ENCODE measurements at places on chromosomes 2 and 18.

- DNase-seq: no peak
Observed at GRCh38 chr2:19790291-19790690, 111.5 kb downstream of the TTC32 start.

DNA sequence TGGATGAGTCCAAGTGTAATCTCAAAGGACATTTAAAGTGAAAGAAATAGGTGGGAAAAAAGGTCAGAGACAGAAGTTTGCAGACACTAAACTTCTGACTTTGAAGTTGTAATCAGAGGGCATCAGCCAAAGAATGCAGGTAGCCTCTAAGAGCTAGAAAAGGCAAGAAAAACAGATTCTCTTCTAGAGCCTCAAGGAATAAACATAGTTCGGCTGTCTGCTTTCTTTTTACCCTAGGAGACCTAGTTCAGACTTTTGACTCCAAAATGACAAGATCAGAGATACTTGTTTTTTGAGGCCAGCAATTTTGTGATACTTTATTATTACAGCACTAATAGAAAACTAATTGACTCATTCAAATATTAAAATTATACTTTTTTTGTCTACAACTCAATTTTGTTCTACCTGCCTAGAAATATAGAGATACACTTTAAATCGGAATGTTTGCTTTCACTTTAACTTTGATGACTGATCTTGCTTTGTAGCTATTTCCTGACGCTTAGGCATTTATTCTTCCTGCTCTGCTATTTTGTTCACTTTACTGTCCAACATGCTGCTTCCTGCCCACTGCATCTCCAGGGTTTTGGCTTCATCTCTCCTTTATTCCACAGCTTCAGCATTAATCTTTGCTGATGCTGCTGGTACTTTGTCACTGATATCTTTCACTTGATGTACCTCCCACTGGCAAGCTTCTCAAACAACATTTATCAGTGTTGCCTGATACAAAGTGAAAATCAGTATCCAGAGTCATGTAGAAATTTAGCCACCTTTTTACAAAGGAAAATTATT lies 272.5 kb downstream of the DSEL start:
- DNase-seq: no peak

GRCh38 chr2:82968358-82968757 lies 1490.7 kb downstream of the SUCLG1 start:
- DNase-seq: no peak

- DNase-seq: no peak
Observed at GRCh38 chr2:112713926-112714325, 6.9 kb upstream of the NT5DC4 start.

- no peak for DNase-seq
Observed at GRCh38 chr2:40240070-40240469, 211.8 kb downstream of the SLC8A1 start.

GRCh38 chr2:99597616-99598015 lies 107.8 kb upstream of the REV1 start:
- no peak for DNase-seq

- DNase-seq: no peak
Observed at GRCh38 chr2:218465987-218466633, 47.2 kb downstream of the VIL1 start.

DNA sequence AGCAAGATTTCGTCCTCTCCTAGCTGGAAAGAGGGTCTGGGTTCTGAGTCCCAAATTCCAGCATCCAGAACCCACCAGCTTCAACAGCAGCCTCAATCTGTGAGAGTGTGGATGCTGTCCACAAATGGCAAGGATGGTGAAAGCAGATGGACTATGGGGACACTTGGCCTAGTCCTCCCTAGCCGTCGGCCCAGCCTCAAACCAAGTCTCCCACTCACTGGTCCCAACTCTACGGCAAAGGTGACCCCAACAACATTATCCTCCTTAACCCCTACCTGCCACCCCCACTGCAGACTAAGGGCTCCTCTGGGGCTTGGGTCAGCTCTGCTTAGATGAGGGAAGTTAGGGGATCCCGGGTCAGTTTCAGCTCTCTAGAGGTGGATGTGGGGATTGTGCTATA lies 57.3 kb downstream of the TNS1 start:
- no peak for DNase-seq

DNA sequence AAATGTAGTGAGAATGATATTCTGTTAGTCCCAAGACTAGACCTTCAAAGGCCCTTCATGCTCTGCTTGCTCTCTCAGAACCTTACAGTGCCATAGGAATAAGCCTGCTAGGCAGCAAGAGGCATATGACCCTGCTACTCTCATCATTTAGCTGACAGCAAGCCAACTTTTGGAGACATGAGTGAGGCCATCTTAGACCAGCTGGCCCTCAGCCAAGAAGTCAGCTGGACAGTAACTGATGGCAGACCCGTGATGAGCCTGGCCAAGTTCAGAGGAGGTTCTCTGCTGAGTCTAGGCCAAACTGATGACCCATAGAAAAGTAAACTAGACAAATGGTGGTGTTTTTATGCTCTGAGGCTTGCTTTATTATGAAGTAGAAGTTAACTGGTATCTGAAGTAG lies 82.6 kb downstream of the C18orf54 start:
- DNase-seq: no peak

DNA sequence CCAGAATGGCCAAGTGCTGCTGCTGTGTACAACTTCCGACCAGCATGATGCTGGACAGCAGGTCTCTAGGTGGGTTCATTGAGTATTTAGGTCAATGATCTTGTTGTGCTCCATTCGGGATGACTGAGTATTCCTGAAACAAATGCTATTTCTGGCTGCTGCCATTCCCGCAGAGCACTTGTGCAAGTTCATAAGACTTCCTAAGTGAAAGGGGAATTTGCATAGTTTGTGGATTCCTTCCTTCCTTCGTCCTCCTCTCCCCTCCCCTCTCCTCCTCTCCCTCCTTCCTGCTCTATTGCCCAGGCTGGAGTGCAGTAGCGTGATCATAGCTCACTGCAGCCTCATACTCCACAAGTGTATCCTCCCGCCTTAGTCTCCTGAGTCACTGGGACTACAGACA lies 40.4 kb downstream of the LDLRAD4 start:
- no peak for DNase-seq

- no peak for DNase-seq
Observed at GRCh38 chr2:238881353-238882081, 33.6 kb downstream of the TWIST2 start.

GRCh38 chr2:235091421-235091820 lies 139.6 kb downstream of the SH3BP4 start:
- DNase-seq: no peak

DNA sequence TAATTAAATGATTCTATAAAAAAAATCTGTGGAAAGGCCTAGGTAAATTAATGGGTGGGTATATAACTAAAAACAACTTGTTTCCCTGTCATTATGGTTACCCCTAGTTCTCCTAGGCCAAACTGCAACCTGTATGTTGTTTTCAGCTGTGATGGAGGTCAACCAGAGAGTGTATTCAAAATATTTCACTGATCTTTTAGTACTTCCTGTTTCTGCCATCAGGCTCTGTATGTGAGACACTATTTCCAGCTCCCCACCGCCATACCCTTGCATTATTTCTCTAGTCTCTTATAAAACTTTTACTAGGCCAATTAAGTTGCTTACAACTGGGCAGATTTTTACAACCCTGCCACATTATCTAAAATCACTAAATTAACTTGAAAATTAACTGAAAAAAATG lies 21.0 kb upstream of the CDKL4 start:
- DNase-seq: no peak

GRCh38 chr2:170322140-170322766 lies 144.3 kb downstream of the MYO3B start:
- no peak for DNase-seq

- no peak for DNase-seq
Observed at GRCh38 chr2:170972296-170973224, 43.5 kb downstream of the GORASP2 start.

GRCh38 chr2:23537991-23538390 lies 153.0 kb downstream of the KLHL29 start:
- DNase-seq: no peak

DNA sequence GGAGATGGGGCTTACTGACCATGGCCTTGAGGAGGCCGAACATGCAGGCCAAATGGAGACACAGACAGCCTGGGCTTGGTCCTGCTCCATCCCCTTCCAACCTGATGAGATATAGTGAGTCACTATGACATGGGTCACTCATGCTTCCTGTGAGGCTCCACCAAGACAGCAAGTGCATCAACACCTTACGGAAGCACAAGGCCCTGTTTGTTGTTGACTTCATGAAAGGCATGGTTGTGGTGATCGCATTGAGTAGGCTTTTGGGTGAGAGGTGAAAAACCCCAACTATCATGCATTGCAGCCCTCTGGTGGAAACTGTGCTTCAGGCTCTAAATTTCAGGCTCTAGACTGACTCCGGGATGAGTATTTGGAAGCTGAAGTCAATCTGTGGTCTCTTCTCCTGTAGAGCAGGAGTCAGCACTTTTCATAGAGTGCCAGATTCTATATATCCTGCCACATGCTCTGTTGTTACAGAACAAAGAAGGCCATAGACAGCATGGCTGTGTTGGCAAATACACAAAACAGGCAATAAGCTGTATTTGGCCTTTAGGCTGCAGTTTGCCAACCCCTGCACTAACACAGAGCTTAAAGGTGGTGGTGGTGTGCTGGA lies 10.1 kb downstream of the IL37 start:
- DNase-seq: no peak

- DNase-seq: no peak
Observed at GRCh38 chr18:12803069-12803936, 80.7 kb downstream of the PTPN2 start.

- DNase-seq: peak; percentile 32
Observed at GRCh38 chr2:85470850-85471800, 52.6 kb downstream of the SH2D6 start.

DNA sequence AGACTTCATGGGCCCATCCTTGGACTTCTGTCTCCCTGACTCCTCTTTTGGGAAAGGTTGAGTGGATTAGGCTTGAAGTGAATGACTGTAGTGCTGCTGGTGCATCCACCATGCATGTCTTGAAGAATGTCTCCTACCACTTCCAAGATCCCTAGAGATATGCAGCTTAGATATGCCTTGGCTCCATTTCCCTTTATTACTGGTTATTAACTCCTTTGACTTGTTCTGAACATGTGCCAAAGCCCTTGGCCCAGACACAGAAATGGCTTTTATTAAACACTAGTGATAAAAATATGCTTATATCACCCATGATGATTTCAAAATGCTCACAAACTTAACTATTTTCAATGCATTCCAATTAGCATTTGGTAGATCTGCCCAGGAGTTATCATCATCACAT lies 90.0 kb upstream of the SLC14A2 start:
- DNase-seq: no peak

GRCh38 chr18:74493689-74494088 lies 2.5 kb upstream of the CNDP2 start:
- DNase-seq: peak; percentile 22

DNA sequence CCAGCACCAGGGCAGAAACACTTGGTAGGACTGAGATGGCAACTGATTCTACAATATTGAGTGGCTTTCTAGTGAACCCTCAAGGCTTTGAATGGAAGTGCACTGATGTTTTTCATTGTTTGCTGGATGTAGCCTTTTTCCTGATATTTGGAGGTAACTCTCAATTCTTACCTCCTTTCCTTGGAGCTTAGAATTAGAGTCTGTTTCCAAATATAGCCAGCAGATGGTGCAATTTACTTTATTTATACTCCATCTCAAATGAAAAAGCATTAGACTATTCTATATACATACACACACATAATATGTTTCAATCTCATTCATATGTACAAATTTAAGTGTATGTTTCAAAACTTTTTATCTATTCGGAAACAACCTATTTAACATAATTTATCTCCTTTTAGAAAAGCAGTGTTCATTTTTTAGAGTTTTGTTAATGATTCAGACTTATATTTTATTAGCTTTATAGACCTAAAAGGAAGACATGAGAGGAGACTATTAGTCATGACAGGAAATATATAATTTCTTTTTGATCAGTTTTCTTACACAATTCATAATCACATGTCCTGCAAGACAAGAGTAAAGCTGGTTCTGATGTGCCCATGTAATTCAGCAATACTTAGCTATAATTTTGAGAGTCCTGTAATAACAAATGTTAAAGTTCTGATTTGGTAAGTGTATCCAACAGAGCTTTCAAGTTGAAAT lies 124.8 kb downstream of the NUP35 start:
- peak; percentile 13 for DNase-seq

- no peak for DNase-seq
Observed at GRCh38 chr2:174635776-174636404, 38.3 kb upstream of the WIPF1 start.

- DNase-seq: no peak
Observed at GRCh38 chr18:38545071-38545470, 979.5 kb upstream of the CELF4 start.

- DNase-seq: no peak
Observed at GRCh38 chr2:11344956-11345677, 681 bp upstream of the ROCK2 start.

- DNase-seq: peak; percentile 46
Observed at GRCh38 chr2:104856086-104856972, 2.4 kb downstream of the POU3F3 start.

GRCh38 chr2:105746177-105747080 lies 1.7 kb downstream of the NCK2 start:
- peak; percentile 22 for DNase-seq

DNA sequence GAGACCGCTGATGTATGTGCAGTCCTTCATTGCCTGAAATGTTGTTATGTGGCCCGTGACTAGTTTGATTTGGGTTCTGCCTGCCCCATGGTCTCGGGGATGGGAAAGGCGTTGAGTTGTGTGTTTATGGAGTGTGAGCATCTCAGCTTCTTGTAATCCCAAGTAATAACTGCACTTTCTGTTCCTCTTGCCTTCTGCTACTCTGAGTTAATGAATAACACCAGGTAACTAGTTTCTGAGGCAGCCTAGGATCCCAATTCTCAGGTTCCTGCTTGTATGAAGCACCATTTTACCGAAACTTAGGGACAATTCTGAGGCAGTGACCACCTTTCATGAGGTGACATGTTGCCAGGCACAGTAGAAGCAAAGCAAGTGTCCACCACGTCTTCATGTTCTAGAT lies 170.0 kb downstream of the ALK start:
- DNase-seq: no peak

DNA sequence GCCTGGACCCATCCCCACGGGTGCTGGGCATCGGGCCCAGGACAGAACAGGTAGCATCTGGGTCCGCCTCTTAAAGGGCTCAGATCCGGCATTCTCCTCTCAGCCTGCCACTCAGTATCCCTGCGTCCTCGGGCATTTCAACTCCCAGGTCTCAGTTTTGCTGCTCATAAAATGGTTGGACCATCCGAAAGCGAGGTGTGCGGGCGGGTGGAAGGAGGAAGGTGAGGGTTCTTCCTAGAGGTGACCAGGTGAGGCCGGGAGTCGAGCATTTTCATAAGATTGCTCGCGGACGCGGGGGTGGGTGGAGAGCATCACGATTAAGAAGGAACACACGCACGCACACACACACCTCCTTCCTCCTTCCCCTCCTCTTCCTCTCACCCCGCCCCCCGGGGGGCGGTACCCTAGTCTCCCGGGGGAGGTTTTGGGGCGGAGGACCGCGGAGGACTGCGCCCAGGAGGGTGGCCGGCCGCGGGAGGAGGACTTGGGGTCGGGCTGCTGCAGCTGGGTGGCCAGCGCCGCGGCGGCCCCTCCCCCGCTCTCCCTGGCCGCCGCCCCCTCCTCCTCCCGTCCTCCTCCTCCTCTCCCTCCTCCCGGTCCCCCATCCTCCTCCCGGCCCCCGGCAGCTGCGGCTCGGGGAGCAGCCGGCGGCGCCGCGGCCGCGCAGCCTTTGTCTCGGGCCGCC lies 97.9 kb upstream of the GPR45 start:
- DNase-seq: peak; percentile 12

GRCh38 chr2:67895227-67895941 lies 167.4 kb downstream of the C1D start:
- DNase-seq: no peak

GRCh38 chr2:96144481-96145035 lies 682 bp downstream of the DUSP2 start:
- DNase-seq: no peak

GRCh38 chr2:231190531-231191197 lies 7.8 kb upstream of the ARMC9 start:
- DNase-seq: no peak
